Stimulated activated CD8-positive, alpha-beta memory T cell treated with anti-CD3 and anti-CD28 coated beads, Interleukin-15, amount 100 ng/mL, for 24 hours (primary cell): ENCODE measurements at places on chromosomes 6 and 20.

- DNase-seq = no peak
Observed at GRCh38 chr6:42599558-42599957, 35.7 kb downstream of the UBR2 start.

DNA sequence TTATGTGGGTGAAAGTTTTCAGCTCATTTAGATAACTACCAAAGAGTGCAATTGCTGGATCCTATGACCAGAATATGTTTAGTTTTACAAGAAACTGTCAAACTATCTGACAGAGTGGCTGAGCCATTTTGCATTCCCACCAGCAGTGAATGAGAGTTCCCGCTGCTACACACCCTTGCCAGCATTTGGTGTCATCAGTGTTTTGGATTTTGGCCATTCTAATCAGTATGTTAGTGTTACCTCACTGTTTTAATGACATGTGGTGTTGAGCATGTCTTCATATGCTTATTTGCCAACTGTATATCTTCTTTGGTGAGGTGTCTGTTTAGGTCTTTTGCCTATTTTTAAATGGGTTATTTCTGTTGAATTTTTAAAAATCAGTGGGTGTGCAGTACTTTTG lies 120.9 kb downstream of the CFAP61 start:
- DNase-seq = no peak

DNA sequence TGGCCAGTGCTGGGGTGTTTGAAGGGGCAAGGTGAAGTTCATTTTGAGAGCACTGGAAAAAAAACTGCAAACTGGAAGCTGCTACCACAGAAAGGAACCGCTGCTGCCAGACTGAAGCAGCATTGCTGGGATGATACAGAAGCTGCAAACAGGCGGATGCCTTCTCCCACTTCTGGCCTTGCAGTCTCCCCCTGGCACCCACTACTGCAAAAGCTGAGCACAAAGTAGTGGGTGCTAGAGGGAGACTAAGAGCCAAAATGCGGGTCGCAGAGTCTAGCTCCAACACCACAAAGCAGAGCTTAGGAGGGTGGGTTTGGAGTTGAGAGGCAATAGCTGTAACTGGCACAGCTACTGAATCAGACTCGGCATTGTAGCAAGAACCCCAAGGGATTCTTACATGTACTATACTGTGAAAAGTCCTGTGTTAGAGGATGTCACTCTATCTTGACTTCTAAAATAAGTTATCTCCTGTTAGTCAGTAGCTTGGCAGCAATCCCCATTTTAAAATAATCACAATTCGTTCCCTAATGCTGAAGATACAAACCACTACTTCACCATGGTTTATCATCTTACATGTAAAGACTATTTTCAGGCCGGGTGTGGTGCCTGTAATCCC lies 44.0 kb upstream of the COL21A1 start:
- no peak for DNase-seq

GRCh38 chr6:27562027-27562410 lies 89.1 kb upstream of the ZNF184 start:
- no peak for DNase-seq

- DNase-seq = no peak
Observed at GRCh38 chr6:14966096-14966905, 279.6 kb upstream of the JARID2 start.

GRCh38 chr20:46114449-46114848 lies 3.7 kb upstream of the CD40 start:
- no peak for DNase-seq

DNA sequence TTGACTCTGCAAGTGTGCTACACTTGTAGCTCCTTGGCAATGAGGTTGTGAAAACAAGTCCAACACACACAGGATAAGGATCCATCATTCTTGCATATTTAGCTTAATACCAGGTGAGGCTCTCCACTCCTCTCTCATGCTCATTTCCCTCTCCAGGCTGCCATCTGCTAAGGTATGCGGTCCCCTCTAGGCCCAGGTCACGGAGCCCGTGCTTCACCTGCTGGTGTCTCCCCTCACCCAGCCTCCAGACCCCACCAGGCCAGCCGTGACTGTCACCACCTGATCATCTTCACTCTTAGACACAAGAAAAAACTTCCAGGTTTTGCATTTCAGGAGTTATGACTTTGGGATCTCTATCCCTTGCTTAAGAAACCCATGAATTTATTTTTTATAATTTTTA lies 14.2 kb upstream of the NCR2 start:
- DNase-seq = no peak

DNA sequence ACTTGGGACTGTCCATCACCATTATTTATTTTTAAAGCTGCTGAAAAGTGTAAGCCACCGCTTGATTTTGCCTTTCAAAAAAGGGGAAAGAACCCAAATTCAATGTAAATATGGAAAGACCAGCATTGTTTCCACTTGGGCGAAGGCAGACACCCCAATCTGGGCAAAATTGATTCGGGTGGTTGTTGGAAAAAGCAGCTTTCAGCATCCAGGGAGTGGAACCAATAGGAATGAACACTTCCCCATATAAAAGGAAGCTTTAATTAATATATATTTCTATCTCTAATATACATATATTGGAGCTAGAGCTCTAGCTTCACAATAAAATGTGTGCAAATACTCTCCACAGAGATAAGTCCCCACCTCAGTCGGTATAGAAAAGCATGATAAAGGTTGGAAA lies at the start of gene TFAP2D:
TSS of gene TFAP2D (plus strand) at position 301 of the 400 bp plus-strand sequence. CDS start 530 bp downstream, outside the sequence.
- DNase-seq = no peak

DNA sequence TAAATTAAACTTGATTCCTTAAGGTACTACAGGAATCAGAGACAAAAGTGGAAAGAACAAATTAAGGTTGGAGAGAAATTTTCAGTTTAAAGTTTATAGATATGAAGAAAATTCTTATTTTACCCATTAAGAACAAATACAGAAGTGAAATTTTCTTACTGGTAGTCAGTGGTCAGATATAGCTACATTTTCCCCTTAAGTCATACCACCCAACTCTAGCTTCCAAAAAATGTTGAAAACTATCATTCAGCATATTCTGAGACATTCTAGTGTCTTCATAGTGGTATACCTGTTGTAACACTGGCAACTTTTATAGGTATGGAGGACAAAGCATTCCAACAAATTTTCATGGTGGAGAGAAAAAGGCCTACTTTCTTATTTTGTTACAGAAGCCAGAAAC lies 15.6 kb upstream of the SUMO4 start:
- DNase-seq = no peak

GRCh38 chr6:98037571-98037970 lies 754.6 kb upstream of the MMS22L start:
- DNase-seq = no peak
